CMK (cell line): ENCODE measurements at places on chromosomes 7 and 10.

DNA sequence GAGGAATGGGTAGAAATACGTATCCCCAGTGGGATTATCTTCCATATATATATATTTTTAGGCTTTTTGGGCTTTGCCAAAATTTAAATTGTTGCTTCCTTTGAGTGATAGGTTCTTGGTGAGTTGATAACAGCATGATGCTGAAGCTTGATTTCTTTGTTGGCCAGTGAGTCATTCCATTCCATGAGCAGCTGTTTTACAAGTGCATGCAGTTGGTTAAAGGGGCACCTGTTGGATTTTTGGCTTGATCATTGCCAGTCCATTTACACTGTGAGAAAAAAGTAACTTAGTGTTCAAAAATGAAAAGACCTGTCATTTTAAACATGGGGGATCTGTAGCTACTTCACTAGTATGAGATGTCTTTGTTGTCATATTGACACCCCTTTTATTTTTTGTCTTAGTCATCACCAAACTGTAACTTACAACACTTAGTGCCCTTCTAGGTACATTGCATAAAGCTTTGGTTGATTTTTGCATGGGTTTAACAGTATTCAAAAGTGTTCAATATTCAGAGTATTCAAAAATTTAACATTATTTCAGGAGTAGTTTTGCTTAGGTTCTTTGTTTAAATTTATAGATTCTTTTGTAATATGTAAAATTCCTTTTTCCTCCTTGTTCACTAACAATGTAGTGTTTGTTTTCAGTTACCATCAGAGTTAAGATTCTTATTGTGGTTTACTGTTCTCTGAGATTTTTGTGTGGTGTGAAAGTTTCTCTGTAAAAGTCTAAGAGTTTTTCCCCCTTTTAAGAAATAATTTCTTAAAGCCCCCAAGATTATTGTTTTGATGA is 8.8 kb downstream of the AKAP9 start:
- no peak for DNase-seq

DNA sequence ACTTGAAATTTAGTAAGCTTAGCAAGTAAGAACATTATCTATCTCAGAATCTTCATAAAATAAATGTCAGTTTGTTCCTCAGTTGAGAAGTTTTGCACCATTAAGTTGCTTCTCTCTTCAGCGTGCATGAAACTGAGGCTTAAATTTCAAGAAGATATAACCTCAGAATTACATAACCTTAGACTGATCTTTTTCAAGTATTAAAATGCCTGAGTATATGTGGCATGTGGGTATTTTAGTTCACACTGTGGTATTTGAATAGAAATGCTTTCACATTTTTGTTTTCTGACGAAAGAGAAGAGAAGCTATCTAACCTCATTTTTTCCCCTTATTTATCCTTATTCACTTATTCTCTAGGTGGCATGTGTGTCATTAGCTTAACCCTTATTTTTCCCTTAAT is 104.1 kb downstream of the PHF14 start:
- DNase-seq: no peak

DNA sequence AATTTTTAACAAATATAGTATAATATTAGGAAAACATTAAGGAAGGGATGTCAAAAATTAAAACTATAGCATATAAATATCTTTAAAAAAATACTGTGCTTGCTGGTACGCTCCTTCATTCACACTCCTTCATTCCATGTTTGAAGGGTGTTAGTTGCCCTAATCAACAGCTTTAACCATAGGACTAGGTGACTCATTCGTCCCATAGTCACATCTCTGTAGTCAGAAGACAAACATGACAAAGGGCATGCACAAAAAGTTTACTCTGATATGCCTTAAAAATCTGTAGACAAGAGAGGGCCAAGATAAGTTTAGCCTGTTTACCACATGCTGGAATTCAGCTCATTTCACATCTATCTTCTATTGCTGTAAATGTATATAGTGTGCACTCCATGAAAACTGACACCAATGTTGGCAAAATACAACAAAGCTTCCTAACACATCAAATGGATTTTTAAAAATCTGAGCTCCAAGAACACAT is 646 bp downstream of the FAM13C start:
- DNase-seq: no peak

DNA sequence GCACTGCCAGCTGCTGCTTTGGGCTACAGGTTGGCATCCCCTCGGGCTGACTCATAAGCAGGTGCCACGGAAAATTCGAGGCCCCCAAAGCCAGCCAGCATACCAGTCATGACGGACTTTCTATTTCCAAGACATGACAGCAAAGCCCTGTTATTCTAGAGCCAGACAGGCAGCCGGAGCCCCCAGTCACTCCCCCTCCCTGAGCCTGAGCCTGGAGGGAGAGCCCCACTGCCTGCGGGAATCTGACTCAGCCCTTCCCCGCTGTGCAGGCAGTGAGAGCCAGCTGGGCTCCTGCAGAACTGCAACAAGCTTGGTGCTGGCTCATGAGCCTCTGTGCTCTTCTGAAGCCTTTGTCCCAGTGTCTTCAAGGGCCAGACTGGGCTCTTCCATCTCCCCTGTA is 15.8 kb downstream of the BTBD16 start:
- no peak for DNase-seq

GRCh38 chr10:129754211-129755050 is 209.6 kb downstream of the EBF3 start:
- DNase-seq: no peak

- DNase-seq: no peak
Observed at GRCh38 chr7:6277476-6277875, 5.1 kb upstream of the CYTH3 start.

DNA sequence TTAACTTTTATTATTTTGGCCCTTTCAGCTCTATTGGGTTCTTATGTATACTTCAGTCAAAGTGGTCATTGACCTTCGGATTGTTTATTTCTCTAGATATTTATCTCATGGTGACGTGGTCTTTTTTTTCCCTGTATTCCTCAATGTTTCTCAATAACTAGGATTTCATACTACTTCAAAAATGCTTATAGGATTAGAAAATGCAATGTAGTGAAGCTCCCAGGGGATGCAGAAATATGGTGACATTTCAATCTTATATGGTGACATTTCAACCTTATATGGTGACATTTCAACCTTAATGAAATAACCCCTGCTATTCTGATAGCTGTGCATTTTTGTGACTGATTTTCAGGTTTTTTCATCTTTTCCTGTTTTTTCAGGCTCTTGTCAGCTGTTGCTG is 51.4 kb downstream of the CHRM2 start:
- no peak for DNase-seq

DNA sequence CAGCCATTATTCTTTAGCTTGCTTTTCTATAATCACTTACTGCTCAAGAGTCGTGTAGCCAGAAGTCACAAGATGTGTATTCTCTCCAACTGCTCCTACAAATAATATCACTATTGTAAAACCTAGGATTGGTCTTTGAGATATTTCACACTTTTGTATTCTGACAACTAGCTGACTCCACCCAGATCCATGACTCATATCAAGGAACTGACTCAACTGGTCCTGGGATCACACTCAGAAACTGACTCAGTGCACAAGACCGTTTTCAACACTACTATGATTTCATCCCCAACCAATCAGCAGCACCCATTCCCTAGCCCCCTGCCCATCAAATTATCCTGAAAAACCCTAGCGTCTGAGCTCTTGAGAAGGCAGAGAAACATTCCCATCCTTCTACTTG is 56.5 kb upstream of the ORC5 start:
- no peak for DNase-seq

GRCh38 chr10:68666280-68666760 is 54.7 kb upstream of the CCAR1 start:
- no peak for DNase-seq

DNA sequence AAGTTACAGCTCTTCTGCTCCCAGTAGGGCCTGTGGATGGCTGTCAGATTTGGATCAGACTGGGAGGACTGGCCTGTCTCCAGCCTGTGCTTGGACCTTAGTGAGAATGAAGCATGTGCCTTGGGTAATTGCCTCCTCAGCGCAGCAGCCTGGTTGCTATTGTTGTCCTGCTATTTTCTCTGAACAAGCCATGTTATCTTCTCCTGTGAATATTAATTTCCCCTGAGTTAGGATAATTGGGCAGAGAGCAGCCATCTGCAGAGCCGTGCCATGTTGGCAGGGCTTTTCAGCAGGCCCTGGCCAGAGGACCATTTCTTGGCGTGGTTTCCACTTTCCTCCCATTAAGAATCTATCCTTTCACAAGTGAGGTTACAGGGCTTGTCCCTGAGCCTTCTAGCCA is 497.3 kb downstream of the SORCS3 start:
- no peak for DNase-seq

DNA sequence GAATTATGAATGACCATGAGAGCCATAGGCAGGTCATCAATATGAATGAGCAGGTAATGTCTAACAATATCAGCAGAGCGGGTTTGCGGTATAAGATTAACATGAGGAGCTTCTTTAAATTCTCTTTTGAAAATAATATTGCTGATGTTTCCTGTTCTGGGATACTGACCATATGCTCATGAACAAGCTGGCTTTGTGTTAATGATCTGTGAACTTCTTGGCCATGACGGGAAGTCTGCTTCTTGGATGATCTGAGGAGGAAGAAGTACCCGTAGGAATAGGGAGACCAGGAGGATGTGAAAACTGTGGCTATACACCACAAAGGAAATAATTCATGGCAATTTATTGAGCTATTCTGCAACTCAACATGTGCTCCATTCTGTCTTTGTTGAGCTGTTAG is 38.6 kb downstream of the ITGA8 start:
- no peak for DNase-seq

DNA sequence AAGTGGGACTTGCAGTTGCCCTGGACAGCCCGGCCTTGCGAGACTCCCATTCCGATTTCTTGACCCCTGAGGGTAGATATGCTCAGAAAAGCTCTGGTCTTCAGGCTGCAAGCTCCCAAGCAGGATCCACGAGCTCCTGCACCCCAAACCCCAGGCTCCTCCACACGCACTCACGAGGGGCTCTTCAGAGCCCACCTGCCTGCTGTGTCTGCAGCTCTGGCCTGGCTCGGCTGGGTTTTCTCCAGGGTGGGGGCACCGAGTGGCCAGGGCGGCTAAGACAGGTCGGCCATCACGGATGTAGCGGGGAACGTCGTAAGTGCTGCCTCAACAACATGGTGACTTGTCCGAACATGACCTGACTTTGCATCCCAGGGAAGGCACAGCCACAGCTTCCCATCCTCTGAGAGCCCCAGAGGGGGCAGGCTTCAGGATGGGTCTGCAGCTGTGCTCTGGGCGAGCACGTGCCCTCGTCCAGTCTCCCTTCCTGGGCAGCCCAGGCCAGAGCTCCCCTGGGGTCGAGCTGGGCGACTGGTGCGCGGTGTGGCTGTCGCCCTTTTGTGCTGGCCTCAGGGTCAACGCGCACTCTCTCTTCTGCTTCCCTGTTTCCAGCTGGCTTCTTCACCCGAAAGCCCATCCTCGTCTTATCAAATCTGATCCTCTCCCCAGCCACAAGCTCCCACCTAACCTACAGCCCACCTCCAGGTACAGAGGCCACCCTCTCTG is 415.3 kb downstream of the DNAJB6 start:
- no peak for DNase-seq

GRCh38 chr10:126586128-126586527 is 84.4 kb downstream of the C10orf90 start:
- DNase-seq: no peak

- DNase-seq: no peak
Observed at GRCh38 chr7:127776776-127777386, 124.9 kb downstream of the SND1 start.

GRCh38 chr10:62005281-62005680 is 103.8 kb downstream of the ARID5B start:
- DNase-seq: no peak

- DNase-seq: peak; percentile 65
Observed at GRCh38 chr10:124064676-124065075, 28.7 kb downstream of the CHST15 start.

DNA sequence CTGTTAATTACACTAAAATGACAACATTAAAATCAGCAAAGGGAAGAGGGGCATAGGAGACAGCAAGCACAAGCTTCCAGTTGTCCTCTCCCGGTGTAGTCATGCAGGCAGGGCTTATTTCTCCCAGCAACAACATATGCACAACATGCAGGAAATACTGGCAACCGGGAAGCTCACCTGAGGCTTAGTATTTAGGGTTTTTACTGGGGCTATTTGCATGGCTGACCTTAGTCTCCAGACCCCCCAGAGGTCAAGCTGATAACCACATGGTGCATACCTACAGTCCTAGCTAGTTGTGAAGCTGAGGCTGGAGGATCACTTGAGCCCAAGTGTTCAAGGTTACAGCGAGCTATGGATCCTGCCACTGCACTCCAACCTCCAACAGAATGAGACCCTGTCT is 12.8 kb upstream of the JMJD1C start:
- DNase-seq: no peak

- DNase-seq: no peak
Observed at GRCh38 chr7:131733604-131734003, 177.2 kb upstream of the PODXL start.

DNA sequence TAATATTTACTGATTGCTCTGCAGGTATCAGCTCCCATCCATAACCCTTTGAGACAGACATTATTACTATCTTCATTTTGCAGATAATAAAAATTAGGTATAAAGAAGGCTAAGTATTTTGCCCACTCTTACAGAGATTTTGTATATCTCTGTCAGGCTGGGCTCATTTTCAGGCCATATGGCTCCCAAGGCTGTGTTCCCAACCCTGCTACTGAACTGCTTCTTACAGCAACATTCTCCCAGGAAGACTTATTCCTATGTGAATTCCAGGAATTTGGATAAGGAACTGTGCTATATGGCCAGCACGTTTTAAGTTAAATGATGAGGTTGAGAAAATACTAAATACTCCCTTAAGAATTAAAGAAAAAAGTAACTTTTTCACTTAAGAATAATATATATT is 1.9 kb upstream of the TMEM106B start:
- no peak for DNase-seq

DNA sequence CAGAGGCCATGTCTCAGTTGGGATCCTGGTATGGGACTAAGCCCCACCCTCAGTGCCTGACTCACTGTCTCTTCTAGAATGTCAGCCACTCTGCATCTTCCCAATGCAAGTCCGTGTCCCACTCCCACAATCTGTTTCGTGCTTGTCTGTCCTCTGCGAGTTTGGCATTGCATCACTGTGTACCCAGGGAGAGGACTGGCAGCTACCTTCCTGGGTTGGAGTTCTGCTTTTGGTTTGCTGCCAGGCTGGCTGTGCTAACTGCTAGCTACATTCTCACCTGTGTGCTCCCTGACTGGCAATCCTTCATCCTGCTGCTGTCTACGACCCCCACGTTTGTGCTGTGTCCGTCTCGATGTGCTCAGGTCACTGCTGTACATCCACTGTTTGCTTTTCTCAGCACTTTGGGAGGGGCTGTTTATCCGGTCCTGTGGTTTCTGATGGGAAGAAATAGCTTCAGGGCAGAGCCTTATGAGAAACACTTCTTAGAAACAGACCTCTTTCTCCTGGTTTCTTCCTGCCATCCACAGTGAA is 56.0 kb upstream of the GLI3 start:
- DNase-seq: no peak
